Stimulated activated CD8-positive, alpha-beta memory T cell treated with anti-CD3 and anti-CD28 coated beads, Interleukin-2, amount 100 ng/mL, for 48 hours (primary cell): ENCODE measurements at places on chromosomes 5 and 9.
A peak's percentile ranks its signal among the peaks of the same experiment; 100 is the strongest.

DNA sequence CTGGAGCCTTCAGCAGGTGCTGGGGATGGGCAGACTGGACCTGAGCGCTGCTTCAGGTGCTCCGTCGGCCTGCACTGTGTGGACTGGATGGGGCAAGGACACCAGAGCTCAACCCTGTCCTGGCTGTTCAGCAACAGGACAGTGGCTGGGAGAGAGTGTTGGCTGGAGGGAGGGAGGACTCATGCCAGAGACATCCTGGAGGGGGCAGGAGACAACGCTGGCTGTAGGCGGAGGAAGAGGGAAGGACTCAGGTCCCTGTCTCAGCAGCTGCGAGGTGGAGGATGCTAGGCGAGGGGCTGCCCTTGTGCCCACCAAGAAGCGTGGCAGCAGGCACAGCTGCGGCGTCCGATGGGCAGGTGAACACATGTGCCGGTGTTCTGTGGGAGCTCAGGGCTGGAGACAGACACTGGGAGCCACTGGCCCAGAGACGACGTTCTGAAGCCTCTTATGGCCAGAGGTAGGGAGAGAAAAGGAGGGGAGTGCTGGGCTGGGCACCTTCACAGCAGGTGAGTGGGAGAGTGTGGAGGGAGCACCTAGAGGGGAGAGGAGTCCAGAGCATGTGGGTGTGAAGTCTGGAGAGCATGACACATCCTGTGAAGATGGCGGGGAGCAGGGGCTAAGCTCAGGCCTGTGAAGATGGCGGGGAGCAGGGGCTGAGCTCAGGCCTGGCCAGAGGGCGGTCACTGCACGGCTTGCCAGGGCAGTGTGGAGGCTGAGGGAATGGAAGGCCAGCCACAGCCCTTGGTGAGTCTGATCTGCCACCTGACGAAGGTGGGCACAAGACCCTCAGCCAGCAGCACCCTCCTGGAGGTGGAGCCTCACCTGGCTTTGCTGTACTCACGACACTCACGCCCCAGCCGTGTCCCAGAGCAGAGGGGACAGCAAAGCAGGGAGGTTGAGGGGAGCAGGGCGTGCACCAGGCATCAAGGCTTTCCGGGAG, 79.1 kb upstream of the FCN1 start:
- DNase-seq = no peak

DNA sequence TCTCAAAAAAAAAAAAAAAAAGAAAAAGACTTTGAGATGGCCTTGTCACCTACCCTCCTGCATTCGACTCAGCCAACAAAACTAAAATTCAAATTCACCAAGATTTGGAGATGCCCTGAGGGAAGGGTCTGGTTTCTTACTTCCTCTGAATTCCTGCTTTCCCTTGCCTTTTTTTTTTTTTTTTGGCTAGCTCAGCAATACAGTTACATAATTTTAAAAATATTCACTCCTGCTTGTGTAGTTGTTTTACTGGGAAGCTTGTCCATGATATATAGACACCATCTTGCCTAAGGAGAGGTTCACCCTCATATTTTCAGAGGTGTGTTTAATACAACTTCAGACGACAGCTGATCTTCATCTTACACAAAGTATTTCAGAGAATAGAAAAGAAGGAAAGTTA, 21.3 kb upstream of the SERINC5 start:
- DNase-seq = no peak

DNA sequence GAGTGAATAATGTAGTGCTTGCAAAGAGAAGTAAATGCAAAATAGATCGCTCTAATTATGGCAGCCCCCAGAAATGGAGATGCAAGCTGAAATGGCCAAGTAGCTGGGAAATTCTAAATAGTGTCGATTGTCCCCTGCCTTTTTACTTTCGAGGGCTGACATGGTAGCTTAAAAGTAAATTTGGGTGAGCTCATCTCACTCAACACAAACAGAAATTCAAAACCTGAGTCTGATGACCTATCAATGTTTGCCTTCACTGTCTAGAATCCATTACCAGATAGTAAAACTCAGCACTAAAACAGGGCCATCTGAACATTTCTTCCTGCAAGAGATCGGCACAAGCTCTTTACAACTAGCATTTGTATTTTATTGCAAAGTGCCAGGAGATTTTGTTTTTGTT, 7.0 kb upstream of the LHX2 start:
- DNase-seq = no peak

DNA sequence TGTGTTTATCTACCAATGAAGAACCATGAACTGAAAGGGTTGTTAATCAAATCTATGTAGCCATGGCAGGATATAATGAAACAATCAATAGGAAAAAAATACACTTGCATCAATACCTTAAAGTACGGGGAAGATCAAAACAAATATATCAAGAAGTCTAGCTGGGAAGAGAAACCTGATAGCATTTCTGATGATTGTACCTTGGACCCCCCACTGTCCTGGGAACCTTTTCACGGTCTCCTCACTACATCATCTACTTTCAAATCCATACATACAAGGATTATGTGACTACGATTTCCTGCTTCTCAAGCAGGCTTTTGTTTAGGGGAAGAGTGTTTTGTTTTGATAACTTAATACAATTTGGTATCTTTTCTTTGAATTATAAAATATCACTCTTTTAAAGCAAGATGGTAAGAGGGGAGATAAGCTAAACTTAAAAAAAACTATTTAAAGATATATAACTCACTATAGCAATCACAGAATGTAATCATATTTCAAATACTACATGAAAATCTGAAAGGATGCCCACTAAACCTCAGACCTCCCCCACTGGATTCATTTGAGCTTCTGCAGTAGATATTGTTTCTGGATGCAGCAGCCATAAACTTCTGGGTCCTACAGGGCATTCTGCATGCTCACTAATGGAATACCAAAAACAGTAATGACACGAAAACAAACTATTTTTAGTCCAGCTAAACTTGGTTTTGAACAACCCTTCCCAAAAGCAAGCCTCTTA, 8.0 kb downstream of the EBF1 start:
- no peak for DNase-seq

- DNase-seq = no peak
These were observed 27.0 kb downstream of the SUB1 start for GRCh38 chr5:32612134-32612888.

- DNase-seq = no peak
These were observed 176.2 kb downstream of the YTHDC2 start for GRCh38 chr5:113689647-113690046.

GRCh38 chr5:637581-638450, 25.7 kb downstream of the CEP72 start:
- DNase-seq = no peak

DNA sequence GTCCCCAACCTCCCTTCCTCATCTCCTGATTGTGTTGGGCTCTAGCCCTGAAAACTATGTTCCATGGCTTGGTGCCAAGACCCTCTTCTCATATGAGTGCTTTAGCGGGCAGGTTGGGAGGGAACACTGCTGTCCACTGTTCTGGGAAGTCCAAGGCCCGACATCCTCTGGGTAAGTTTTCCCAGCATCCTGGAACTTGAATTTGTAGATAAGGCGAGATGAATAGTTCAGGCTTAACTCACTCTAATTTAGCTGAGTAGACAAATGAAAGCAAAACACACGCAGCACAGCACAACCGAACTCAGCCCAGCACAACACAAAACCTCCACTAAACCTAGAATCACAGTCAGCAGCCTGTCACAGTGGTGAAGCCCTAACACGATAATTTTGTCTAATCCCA, 95.3 kb upstream of the SLC28A3 start:
- DNase-seq = no peak

- DNase-seq = no peak
These were observed 30.4 kb downstream of the IARS1 start for GRCh38 chr9:92263131-92263530.

GRCh38 chr9:86407022-86407421, 52.8 kb upstream of the TUT7 start:
- peak; percentile 2 for DNase-seq

DNA sequence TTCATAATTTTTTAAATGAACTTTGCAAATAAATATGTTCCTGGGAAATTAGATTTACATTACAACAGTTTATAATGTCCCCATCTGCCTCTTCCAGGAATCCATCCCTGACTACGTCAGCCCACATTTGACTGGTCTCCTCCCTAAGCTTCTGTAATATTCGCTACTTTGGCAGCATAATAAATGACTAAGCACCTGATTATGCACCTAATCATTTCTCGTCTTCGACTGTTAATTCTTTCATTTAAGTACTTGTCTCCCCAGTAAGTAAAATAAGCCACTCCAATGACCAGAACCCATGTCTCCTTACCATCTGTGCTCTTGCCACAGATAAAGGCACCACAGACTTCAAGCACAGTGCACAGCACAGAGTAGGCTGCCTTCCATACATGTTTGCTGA, 122.7 kb downstream of the DENND1A start:
- DNase-seq = no peak

GRCh38 chr9:135077497-135078200, 9.8 kb upstream of the OLFM1 start:
- DNase-seq = no peak

DNA sequence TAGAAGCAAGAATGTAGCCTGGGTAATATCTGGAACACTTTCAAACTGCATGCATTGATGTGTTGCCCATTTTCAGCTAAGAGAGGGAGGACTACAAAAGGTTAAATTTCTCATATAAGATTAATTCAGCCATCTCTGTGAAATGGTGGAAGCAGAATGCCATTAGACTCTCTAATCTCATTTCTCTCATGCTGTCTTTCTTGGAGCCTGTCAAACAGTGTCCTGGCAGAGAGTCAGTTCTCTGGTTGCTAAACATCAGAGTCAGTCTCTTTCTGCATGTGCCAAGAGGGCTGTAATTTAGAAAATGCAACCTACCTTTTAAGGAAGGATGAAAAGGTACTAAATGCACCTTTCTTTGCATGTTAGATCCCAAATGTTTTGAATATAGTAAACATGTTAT, 910 bp upstream of the GARNL3 start:
- no peak for DNase-seq

DNA sequence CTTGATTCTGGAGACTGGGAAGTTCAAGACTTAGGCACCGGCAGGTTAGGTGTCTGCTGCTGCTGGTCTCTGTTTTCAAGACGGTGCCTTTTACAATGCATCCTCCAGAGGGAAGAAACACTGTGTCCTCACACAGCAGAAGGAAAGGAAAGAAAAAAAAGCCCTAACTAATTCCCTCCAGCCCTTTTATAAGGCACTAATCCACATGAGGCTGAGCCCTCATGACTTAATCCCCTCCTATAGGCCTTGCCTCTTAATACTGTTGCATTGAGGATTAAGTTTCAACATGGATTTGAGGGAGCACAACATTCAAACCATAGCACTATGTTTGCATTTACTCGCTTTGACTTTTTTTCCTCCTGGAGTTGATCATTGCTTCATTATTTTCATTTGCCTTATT, 585.9 kb downstream of the TLR4 start:
- DNase-seq = no peak

- no peak for DNase-seq
These were observed 97.3 kb upstream of the EQTN start for GRCh38 chr9:27394154-27394825.

DNA sequence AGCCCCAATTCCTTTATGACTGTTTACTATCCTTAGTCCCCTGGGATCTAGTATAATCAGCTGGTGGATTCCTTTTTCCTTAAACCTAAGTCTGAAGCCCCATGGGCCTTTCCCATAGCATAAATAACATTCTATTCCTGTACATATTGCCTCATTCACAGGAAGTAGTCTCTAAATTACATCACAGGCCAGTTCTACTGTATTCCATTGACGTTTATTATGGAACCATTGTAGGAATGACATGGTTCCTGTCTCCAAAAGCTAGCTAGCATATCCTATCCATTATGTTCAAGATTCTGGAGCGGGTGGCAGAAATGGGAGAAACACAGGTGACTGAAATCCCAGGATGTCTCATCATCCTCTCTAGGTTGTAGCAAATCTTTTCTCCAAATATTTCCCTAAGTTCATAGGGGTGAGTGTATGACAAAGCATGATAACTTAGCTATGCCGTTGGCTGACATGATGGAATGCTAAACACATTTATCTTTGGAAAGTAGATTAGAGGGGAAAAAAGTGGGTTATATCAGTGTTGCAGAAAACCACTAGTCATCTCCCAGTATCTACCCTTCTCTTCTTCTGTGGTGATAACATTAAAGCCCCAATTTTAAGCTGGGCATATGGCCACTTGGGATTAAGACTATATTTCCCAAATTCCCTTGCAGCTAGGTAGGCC, 140.1 kb downstream of the FGF1 start:
- DNase-seq = no peak

DNA sequence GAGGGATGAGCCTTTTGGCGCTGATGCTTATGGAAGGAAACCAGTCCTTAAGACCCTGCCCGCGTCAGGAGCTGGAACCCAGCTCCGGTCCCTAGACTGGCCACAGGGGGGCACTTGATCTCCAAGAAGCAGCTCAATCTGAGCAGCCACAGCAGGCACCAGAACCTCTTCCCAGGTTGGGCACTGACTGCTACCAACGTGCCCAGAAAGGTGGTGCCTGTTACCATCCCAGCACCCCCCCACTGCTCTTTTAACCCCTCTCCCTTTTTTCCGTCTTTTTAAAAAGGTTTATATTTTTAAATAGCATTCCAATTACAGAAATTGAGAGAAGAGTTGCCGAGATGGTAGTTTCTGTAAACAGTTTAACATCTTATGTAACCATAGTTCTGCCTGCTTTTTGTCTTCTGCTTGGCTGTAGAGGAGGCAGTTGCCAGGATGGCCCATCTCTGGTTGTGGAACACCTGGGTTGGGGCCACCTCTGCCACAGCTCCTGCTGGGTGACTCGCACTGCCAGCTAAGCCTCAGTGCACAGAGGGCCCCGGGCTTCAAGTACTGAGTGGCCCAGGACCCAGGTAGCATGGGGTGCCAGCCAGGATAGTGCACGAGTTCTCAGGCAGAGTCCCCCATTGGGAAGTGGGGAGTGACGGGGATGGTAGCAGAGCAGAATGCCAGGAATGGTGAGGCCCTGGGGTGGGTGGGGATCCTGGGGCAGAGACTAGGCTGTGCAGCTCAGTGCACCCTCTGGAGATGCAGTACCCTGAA, 62.8 kb downstream of the PFDN1 start:
- DNase-seq = peak; percentile 44

- no peak for DNase-seq
These were observed 165.4 kb downstream of the AUH start for GRCh38 chr9:91196103-91196950.

DNA sequence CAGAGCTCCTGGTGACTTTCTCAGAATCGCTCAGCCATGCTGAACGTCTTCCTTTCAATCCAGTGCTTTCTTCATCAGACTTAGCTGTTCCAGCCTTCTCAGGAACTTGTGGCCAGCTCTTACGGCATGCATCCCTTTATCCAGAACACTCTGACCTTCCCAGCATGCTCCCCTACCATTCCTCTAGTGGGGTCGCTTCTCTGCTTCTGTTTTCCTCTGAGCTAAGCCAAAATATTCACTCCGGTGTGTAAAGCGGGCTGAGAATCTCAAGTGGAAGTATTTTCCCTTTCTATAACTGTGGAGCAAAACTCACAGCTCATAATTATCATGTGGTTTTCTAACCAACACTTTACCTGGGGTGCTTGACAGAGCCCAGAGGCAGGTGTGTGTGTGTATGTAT, 6.2 kb downstream of the DCANP1 start:
- no peak for DNase-seq

DNA sequence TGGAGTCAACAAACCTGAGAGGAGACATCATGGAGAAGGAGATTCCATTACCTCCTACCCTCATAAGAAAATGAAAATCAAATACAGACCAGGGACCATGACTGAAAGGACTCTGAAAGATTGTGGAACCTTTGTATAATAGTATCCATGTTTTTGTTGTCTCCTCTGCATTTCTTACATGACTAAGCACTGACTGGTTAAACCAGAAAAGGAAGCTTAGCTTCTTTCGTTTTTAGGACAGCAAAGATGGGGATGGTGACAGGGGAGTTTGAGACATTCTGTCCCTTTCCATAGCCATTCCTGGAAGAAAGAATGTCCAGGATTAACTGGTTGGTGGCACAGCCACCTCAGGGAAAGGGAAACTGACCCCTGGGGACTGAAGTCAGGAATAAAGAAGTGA, 22.2 kb downstream of the ITGA1 start:
- DNase-seq = no peak
